ENCODE measurements at places on chromosomes 2 and 18.

- no peak for DNase-seq
Observed at GRCh38 chr2:38982498-38982897, 92.8 kb downstream of the ARHGEF33 start.

- no peak for DNase-seq
Observed at GRCh38 chr2:165173215-165173614, 30.6 kb downstream of the SCN3A start.

DNA sequence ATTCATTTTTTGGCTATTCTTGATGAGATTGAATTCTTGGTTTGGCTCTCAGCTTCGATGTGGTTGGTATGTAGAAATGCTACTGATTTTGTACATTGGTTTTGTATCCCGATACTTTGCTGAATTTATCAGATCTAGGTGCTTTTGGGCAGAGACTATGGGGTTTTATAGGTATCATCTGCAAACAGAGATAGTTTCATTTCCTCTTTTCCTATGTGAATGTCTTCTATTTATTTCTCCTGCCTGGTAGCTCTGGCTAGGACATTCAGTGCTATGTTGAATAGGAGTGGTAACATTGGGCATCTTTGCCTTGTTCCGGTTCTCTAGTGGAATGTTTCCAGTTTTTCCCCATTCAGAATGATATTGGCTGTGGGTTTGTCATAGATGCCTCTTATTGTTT is 5.5 kb upstream of the TACR1 start:
- no peak for DNase-seq

DNA sequence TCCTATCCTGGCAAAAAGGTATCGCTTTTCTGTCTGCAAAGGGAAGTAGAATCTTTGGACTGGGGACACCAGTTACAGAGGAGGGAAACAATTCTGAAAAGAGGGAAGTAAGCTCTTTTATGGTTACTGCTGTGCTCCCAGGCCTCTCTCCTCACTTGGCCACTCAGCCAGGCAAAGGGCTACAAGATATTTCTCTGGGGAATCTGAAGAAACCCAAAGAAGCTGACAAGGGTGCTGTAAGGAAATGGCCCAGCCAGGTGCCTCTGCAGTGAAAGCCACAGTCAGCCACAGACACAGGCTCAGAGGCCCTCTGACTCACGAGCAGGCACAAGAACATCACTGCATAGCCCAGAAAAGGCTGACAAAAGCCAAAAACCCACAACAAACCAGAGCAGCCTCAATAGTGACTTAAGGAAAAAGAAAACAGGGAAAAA is 5.8 kb downstream of the HDLBP start:
- peak; percentile 81 for DNase-seq

- no peak for DNase-seq
Observed at GRCh38 chr18:23324056-23324811, 128.9 kb upstream of the RIOK3 start.

DNA sequence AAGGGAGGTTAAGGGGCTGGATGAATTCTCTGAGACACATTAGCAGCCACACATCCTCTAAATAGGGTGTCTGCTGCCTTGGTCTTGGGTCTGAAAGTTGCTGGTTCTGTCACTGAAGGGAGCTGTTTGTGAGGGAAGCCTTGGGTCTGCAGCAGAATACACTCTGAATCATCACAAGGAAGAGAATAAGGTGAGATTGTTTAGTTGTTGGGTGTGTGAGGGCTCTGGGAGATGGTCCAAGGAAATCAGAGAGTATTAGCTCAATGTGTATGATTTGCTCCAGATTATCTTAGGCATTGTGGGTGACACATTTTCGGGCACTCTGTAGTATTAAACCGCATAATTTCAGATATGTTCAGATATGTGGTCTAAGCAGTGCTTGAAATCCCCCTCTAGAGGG is 548.5 kb downstream of the SLC4A3 start:
- DNase-seq, result no peak

- DNase-seq, result no peak
Observed at GRCh38 chr2:172726172-172726735, 9.4 kb upstream of the RAPGEF4 start.
